ENCODE measurements at places on chromosomes 7 and 10.

DNA sequence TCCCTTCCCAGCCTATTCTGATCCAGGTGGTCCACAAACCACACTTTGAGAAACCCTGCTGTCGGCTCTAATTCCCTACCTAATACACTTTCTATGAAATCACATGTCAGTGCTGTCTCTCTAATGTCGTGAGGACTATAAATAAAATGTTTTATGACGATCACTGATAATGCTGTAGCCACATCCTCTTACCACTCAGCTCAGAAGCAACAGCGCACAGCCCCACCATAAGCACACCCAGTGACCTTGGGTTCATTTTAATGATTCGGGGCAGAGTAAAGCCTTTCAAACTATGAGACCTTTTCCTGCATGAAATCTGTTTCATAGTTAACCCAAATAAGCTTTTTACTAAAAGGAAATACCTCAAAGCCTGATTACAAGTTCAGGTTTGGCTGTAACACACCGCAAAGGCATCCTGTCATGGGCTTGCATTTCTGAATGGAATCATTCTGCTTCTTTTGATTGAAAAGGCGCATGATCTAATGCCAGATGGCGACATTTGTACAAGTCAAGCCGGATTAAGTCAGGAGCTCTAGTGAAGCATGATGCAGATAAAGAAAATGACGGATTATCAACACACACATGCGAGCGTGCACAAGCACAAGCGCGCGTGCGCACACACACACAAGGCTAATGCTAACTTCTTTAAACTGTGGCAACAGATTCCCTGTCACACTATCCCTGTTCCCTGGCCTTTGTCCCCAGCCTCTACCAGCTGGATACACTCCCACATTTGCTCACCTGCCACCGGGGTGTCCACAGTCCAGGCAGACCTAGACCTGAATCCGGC, 180.5 kb upstream of the PDE1C start:
- no peak for DNase-seq

DNA sequence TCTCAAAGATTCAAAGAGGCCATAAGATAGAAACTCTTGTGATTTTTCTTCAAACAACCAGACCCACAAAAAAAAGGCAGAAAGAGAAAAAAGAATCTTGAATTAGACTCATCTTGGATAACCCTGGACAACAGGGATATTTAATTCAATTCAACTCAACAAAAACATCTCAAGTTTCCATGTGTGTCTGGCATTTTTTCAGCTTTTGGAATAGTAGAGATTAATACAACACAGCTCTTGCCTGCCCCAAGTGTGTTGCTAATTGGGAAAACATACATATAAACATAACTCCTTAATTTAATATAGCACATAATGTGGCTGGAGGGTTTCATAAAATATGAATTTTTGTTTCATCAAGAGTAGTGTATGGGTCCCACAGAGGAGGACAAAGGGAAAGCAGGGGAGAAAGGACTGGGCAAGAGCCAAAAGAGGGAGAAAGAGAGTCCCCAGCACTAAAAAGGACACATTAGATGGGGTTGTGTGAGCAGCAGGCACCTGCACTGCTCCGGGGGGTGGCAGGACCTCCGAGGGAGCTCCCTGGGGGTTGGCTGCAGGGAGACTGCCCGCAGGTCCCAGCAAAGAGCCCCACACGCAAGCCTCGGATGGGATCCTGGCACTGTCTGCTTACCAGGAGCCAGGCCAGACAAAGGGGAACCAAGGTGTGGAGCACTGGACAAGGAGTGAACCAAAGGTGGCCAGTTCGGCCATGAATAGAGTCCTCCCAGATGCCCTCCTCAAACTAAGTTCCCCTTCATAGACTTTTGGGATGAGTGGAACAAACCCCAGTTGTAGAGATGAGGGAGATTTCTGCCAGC, 65.6 kb upstream of the TMEM72 start:
- DNase-seq = no peak

GRCh38 chr7:42103456-42103855, 133.6 kb downstream of the GLI3 start:
- DNase-seq = no peak

DNA sequence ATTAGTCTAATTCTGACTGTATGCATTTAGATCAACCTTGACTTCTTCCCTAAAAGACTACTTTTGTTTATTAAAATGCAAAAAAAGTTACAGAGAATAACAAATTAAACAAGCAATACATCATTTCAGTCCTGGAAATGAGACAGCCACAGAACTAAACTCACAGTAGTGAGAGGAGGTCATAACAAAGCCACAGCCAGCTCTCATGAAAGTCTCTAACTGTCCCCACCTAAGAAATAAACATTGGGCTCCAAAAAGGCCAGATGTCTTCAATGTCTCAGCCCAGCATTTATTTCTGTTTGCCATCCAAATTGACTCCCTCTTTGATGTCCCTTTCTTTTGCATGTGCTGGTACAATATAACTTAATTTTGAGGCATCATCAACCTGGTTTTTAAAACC, 74.4 kb downstream of the NHLRC2 start:
- no peak for DNase-seq

- DNase-seq = no peak
Observed at GRCh38 chr7:134764365-134764764, 15.1 kb upstream of the CALD1 start.

DNA sequence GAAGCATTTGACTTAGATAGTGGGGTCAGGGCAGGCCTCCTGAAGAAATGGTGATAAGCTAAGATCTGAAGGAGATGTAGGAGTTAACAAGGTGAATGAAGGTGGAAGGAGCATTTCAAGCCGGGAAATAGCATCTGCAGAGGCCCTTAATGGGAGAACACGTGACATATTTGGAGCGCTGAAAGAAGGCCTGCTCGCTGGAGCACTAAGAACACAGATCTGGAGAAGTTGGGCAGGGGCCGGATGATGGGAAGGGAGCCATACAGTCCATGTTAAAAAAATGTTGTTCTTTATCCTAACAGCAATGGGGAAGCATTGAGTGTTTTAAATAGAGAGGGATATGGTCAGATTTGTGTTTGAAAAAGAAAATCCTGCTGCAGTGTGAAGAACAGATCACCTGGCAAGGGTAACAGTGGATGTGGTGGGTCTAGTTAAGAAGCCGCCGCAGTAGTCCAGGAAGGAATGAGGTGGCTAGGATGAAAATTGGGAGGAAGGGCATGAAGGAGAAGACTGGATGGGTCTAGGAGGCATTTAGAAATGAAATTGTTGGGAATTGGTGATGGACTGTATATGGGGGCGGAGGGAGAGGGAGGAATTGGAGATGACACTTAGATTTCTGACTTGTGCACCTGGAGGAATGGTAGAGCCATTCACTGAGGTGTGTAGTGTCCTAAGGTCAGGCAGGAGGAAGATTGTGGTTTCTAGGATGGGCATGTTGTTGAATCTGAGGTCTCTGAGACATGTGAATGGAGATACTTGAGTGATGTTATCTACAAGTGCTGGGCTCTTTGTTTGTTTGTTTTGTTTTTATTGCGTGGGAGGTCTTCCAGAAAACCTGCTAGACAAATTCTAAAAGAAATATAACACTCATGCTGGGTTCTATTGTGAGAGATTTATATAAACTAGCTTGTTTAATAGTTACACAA, 58.4 kb downstream of the MET start:
- DNase-seq = no peak

DNA sequence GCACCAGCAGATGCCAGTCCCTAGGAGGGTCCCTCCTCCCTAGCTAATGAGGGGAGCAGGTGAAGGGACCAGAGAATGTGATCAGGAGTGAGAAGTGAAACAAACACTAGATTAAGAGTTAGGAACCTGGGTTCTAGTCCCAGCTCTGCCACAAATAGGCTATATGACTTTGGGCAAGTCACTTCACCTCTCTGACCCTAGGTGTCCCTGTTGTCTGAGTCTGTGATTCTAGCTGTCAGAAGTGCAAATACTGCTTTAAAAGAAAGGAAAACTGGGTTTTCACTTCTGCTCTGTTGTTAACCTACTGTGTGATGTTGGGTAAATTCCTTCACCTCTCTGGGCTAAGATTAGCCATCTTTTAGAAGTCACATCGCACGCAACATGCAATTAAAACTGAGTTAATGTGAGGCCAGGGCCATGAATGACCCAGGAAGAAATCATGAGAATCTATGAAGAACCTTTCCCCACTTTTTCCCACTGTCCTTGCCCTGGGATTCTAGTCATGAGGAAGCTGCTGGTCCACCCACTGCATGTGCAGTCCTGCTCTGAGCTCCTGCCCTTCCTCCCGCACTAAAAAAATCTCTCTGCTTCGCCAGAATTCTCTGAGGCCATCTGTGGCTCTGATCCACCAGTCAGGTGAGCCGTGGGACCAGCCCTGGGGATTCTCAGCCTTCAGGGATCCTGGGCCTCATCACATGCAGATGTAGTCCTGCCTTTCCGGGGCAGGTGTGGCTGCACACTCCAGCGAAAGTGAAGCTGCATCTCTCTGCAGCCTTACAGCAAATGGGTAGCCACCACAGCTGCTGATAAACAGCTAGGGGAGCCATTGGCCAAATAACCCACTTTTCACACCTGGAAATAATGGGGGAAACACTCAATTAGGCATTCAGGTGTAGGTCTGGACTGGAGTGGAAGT, 181.7 kb downstream of the PLXNA4 start:
- DNase-seq = no peak

DNA sequence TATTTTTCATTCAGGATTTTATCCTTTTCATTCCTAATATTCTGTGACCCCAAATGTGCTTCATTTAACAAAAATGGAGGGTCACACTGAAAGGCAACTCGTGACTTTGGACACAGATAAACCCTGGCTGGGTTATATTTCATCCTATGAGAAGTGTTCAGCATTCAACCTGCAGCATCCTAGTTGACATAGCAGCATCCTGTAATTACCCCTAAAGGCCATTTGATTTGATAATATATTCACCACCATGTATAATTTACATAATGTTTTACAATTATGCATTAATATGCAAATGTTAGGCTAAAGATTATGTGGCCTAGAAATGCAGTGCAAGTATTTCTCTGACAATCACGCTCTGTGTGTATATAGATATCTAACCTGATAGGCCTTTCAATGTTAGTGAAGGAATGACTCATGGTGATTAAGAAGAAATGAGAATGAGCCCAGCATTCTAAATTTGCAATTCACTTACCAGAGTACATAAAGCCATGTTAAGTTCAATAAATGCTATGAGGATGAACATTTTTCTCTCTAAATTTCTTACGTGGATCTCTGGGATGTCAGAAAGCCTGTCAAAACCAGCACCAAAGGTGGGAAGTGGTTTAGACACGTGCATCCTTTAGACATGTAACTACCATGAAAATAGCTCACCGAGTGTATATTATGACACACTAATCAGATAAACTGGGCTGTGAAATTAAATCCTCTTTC, 337.7 kb upstream of the AOAH start:
- no peak for DNase-seq

DNA sequence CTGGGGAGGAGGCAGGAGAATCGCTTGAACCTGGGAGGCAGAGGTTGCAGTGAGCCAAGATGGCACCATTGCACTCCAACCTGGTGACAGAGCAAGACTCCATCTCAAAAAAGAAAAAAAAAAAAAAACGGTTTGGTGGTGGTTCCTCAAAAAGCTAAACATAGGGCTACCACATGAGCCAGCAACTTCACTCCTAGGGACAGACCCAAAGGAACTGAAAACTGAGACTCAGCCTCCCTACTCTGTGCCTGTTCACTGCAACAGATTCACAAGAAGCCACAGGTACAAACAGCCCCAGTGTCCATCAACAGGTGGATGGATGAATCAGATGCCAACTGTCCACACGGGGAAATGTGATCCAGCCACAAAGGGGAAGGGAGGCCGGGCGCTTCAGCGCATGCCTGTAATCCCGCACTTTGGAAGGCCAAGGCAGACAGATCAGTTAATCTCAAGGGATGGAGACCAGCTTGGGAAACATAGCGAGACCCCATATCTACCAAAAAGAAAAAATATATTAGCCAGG, 79.1 kb upstream of the TNRC18 start:
- no peak for DNase-seq

DNA sequence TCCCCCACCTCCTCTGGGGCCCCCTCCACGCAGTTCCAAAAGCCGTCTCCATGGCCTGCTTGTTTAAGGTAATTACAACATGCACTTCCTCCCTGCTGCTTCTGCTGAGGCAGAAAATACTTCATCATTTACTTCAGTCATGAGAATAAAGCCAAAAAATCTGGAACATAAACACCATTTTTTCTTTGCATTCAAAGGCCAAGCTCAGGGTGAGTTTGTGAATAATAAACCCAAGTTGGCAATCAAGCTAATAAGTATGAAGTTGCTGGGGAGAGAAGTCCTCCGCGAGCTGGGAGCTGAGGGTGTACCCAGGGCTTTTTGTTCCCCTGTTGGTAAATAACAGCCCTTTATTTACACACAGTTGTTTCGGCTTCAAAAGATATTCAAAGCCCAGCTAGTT, 70.5 kb downstream of the FAM204A start:
- DNase-seq = no peak

DNA sequence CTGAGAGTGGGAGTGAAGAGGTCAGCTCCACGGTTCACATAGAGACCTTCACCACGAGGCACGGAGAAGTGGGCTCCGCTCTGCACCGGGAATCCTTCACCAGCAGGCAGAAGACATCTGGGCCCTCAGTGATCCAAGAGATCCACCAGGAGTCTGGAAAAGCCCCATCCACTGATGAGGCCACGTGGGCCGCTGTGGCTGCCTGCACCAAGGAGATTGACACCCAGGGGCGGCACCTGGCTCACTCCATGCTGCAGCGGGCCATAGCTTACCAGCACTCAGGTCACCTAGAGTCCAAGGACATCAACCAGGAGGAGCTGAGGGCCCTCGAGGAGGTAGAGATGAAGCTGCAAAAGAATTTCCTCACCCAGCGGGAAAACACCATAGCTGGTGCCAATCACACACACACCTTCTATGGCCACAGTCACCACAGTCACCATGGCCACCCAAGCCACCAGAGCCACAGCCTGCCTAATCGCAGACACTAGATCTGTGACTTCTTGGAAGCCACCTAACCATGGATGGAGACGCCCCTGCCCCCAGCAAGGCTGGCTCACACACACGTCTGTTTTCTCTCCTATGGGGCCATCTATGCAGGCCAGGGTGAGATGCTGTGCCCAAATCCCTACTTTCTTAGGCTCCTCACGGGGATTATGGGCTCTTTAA, 694 bp downstream of the C10orf62 start:
- no peak for DNase-seq

GRCh38 chr7:123802249-123802648, 42.7 kb upstream of the HYAL4 start:
- DNase-seq = no peak

Measured in NCI-H1105 treated with DMSO at 0.1 percent for 48 hours (cell line).